Right kidney (tissue), 9 donors: ENCODE measurements at places on chromosomes 7 and 10.

DNA sequence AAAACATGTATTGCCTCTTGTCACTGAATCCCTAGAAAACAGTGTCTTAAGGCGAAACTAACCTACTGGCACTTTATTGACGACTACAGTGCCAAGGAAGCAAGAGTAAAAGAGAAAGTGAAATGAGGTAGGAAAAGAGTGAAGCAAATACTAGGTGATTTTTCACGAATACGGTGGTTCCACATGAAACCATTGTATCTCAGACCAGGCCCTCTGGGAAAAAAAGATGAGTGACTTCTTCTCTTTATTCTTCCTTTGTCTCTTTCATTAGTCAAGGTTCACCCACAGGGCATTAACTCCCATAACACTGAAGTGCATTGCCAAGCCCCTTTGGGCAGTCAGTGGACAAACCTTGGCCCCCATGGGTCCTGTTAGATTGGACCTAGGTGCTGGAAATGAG is 16.2 kb upstream of the MACC1 start:
- no peak for DNase-seq

GRCh38 chr10:92076722-92077121 is 153.2 kb downstream of the BTAF1 start:
- no peak for DNase-seq

- no peak for DNase-seq
Observed at GRCh38 chr10:29862923-29863614, 196.3 kb downstream of the JCAD start.

- DNase-seq = no peak
Observed at GRCh38 chr10:90193240-90193985, 492.0 kb downstream of the KIF20B start.

GRCh38 chr10:3763035-3763456 is 22.0 kb downstream of the KLF6 start:
- DNase-seq = no peak

- DNase-seq = no peak
Observed at GRCh38 chr10:110843796-110844616, 27.7 kb upstream of the PDCD4 start.

DNA sequence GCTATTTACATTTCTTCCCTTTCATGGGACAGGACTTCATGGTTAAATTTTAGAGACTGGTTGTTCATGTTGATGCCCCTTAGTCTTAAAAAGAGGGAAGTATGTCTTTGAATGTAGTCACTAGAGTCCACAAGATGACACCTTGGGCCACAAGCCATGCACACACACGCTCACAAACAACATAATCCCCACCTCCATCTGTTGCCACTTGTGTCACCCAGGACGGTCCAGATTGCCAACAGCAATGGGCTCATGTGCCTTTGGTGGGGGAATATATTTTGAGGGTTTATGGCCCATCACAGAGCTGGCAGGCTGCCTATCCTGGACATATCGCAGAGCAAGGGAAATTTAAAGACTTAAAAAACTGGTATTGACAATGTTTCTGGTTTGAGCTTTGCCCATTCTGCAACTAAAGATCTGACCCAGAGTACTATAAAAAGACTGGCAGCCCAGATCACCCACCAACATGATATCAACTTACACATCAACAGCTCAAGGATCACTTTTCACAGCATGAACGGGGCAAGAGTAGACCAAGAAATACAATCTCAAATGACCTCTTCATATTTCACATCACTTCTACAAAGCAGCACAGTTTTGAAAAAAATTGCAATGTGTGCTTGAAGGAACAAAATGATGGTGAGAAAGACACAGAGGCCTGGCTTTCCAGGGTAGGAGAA is 50.5 kb downstream of the STRA8 start:
- no peak for DNase-seq

GRCh38 chr10:86071758-86072157 is 294.8 kb downstream of the GRID1 start:
- no peak for DNase-seq

DNA sequence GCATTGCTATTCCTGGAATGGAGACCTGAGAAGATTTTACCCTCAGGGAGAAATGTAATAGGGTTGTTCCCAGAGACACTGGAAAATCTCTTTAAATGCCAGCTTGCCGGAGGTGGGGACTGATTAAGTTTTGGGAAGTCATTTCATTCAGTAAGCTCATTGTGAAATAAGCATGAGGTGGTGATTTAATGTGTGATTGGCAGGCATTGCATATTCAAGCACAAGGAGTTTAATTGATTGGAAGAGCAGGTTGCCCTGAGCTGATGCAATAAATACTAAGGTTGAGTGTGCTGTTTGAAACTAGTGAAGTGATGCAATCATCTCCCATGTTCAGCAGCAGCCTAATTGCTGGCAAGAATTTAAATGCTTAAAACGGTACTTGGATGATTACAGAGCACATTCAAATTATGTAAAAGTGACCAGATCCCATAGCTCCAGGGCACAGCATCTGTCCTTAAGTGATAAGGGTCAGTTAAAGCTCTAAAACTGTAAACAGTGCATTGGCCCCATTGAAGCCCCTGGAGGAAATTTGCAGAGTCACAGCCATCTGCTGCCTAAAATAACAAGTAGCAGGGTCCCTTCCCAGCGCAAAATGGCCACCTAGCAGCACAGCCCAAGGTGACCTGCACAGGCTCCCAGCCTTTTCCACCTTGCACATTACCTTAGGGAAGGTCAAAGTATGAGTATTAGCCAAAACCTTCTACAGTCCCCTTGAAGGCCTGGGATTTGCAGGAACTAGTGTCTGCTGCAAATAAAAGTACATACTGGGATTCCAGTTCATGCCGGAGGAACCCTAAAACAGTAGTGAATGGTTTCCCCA is 92.1 kb downstream of the CCDC71L start:
- no peak for DNase-seq

GRCh38 chr7:39434012-39434411 is 132.2 kb upstream of the YAE1 start:
- DNase-seq = no peak

DNA sequence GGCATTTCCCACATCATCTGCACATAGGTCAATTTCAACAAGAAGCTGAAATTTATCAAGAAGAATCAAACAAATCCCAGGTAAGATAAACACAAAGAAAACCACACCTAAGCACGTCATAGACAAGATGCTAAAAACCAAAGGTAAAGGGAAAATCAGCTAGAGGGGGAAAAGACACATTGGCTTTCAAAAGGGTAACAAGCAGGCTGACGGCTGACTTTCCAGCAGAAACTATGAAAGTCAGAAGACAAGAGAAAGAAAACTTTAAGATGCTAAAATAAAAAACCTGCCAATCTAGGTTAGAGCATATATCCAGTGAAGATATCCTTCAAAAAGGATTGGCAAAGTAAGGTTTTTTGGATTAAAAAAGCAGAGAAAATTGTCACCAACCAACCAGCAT is 59.9 kb upstream of the RHEB start:
- no peak for DNase-seq

DNA sequence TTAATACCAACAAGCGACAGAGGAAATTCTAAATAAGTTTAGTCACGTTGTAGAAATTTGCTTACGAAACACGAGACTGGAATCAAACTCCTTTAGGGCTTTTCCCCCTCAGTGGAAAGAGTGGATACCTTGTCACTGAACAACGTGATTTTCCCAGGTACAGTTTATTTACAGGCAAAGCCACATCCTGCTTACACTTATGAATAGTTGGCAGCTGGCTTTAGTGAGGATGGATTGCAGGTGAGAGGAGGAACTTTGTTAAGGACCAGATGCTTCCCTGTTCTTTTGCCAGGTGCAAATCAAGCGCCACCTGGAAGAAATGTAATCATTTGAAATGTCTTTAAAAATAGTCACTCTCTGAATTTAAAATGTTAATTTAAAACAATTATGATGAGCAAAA is 282.4 kb downstream of the ADARB2 start:
- DNase-seq = no peak

DNA sequence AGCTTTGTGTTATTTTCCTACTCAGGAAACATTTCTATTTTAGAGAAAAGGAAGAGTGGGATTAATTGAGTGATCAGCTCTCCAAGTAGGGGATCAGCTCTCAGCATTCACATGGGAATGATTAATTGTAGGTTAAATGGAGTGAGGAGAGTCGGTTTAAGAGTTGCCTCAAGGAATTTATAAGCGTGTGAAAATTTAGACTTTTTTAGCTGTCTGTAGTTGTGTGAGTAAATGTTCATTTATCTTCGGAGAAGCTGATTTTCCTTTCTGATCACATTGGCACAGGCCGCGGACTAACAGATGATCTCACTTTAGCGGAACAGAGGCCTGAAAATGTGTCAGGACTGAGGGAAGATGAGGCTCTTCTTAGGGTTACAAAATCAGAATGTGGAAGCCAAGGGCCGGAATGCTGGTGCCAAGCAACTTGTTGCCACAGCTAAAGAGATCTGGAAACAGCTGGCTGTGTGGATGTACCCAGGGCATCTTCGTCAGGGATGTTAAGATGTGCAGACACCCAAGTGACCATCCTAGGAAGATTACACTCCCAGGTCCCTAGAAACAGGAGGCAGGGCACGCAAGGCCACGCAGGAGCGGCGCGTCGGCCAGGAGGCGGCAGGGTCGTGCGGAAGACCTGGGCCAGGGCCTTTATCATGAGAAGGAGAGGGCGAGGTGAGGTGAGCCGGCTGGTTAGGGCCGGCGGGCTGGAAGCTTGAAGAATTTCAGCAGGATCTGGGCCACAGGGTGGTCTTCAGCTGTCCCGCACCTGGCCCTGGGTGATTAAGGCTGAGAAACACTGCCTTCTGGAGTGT is 35.1 kb upstream of the TTYH3 start:
- DNase-seq = no peak

DNA sequence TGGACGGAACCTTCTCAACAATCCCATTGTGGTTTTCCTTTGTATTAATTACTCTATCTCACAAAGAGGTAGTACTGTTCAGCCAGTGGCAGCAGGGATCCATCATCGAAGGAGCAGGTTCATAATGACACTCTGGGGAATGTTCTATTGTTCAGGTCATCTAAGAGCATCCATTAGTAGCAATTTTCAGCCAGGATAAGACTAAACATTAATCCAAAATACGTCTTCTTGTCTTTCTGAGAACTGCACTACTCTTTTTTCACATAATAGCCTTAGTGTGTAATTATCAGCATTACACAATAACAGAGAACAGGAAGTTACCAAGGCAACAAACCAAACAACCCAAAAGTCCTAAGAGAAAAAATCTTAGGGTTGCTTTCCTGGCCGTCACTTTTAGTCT is 259.5 kb upstream of the VWC2 start:
- DNase-seq = no peak

DNA sequence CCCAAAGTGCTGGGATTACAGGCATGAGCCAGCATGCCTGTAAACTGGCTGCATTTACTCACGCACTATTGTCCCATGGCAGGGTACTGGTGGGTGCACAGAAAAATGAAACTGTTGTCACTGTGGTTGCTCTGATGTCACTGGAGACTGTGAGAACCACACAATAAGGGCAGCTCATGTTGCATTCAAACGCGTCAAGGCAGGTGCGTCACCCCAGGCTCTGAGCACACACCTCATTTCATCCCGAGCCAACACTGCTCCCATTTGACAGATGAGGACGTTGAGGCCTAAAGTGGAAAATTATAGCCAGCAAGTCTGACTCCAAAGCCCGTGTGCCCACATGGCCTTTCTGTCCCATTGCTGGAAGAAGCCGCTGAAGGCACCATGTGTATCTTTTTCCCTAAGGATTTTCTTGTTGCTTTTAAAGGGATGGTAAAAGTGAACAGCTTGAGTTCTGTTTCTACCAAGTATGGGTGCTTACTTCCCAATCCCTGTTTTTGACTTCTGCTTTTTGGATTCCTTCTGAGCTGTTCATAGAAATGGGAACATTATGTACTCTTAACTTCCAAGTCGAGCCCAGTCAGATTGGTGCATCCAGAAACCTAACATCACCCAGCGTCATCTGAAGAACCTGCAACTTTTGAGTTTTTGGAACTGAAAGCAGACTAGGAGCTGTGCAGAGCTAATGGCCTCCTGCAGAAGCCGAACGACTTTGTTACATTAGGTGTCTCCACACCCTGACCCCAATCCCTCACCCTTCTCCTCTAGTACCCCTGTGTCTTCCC is 60.1 kb upstream of the CARD11 start:
- DNase-seq = no peak

DNA sequence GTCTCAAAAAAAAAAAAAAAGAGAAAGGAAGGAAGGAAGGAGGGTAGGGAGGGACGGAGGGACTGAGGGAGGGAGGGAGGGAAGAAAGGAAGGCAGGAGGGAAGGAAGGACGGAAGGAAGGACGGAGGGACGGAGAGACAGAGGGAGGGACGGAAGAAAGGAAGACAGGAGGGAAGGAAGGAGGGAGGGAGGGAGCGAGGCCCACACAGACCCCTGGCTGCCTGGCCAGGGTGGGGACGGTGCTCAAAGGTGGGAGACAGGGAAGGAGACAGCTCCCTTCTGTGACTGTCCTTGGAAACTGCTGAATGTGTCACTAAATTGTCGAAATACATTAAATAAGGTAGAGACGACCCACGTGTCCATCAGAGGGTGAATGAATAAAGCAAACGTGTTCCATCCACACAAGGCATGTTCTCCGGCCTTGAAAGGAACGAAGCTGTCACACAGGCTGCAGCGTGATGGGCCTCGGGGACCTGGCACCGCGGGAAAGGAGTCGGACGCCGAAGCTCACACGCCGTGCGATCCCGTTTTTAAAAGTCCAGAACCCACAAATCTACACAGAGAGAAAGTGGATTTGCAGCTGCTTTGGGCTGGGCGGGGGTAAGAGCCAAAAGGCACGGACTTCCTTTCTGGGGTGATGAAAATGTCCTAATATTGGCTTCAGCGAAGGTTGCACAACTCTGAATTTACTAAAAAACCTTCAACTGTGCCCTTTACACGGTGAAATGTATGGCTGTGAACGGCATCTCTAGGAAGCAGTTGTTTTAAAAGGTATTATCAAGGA is 23.3 kb downstream of the ADAP1 start:
- DNase-seq = no peak

DNA sequence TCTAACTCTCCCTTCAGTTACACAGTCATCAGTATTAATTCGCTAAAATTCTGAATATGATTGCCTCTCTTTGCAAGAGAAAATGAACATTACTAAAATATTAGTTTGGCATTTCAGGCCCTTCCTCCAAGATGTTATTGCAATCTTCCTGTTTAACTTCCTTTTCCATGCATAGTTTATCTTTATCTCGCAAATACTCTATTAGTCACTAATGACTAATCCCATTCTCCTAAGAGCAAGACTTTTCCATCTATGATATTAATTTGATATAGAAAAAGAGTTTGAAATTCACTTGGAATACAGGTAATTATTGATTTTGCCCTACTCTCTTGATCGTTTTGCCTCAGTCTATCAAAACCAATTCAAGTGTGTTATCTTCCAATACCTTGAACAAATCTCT is 41.8 kb upstream of the SEMA3A start:
- DNase-seq = no peak

DNA sequence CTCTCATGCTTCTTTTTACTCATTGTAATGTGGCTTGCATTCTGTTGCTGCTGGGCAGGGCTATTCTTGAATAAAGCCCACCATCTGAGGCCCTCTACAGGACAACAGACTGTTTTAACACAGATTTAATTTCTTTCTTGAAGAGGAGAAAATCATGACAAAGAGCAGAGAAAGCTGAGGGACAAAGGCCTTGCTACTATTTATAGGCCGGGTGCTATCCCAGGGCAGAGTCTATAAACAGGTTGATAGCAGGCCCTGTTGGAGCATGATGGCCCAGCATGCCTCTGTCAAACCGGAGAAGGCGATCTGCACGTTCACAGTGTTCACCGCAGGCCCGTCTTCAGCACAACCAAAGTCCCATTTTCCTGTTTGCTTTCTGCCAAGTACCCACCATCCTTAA is 3.0 kb downstream of the VIPR2 start:
- DNase-seq = no peak

GRCh38 chr10:131547129-131547799 is 235.7 kb upstream of the TCERG1L start:
- DNase-seq = no peak

GRCh38 chr7:138228769-138229168 is 152.5 kb downstream of the AKR1D1 start:
- no peak for DNase-seq
